ENCODE measurements at places on chromosomes 4 and X. TPM values are rescaled to one million over a fixed set of nuclear protein-coding genes. Genes with fewer than 3 reads are reported as not detected.

- DNase-seq = no peak
Measured at GRCh38 chrX:8868906-8869305, 67.7 kb upstream of the FAM9A start.

DNA sequence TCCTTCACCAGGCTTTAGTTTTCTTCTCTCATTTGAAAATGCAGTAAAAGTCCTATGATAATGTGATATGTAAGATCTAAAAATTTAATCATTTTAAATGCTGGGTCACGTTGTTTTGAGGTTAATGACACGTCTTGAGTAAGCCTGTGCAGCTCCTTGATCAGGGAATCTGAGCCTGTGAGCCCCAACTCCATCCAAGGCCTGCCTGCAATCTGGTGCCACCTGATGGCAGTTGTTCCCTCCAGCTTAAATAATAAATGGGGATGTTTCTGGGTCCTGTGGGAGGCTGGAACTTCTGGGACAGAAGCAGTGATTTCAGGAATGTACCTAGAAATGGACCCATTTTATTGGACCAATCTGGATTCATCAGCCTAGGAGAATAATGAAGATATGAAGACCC lies 455.4 kb upstream of the ADGRL3 start:
- DNase-seq = no peak

Gene PRR32
- not detected for polyA plus RNA-seq

Gene CXXC4
- 9.4 TPM for polyA plus RNA-seq

GRCh38 chrX:10011261-10011931 lies 44.2 kb downstream of the CLDN34 start:
- no peak for DNase-seq

- no peak for DNase-seq
Measured at GRCh38 chr4:94372991-94373390, 30.4 kb upstream of the HPGDS start.

Data from left renal pelvis (tissue), 4 donors.